ENCODE measurements at places on chromosomes 2 and 18. TPM values are rescaled to one million over a fixed set of nuclear protein-coding genes. Genes with fewer than 3 reads are reported as not detected.

- no peak for DNase-seq
Observed at GRCh38 chr2:201994973-201995638, 38.5 kb upstream of the FZD7 start.

GRCh38 chr2:230160112-230160660 lies 59.6 kb downstream of the SP110 start:
- DNase-seq, result peak; percentile 87

- DNase-seq, result no peak
Observed at GRCh38 chr2:88032070-88032702, 15.8 kb upstream of the RNU2-63P start.

- no peak for DNase-seq
Observed at GRCh38 chr2:20292984-20293383, 57.7 kb downstream of the PUM2 start.

- no peak for DNase-seq
Observed at GRCh38 chr2:4662161-4662779, 958.9 kb downstream of the DCDC2C start.

- peak; percentile 99 for DNase-seq
Observed at GRCh38 chr18:80247393-80247841, at the start of gene PARD6G. TSS of gene PARD6G (minus strand) at chr18:80247514. CDS start at chr18:80247348, 166 bp downstream.

DNA sequence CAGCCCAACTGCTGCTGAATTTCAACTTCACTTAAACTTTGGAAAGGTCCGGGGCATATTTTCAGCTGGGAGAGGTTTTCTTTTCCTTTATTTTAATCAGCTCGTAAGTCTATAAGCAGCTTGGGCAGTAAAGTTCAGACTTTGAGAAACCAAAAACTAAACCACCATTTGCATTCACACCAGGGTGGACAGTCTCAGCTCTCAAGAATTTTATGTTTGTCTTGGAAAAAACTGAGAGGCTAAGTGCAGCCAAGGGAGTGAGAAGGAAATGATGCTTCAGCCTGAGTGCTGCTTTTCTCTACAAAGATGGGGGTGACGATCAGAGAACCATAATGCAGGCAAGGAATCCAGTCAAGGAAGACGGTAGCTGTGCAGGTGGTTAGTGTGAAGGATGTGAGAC lies 30.2 kb downstream of the MCFD2 start:
- DNase-seq, result peak; percentile 71

GKN2 gene
- total RNA-seq, result not detected

- no peak for DNase-seq
Observed at GRCh38 chr2:81334046-81334445, 1029.5 kb upstream of the LRRTM1 start.

SMC6 gene
- total RNA-seq, result 25.3 TPM

TMEM178A gene
- 0.29 TPM for total RNA-seq

- DNase-seq, result peak; percentile 49
Observed at GRCh38 chr2:216006164-216006663, 7.1 kb downstream of the MREG start.

GRCh38 chr2:240539906-240540305 lies 17.9 kb downstream of the ANKMY1 start:
- DNase-seq, result no peak

- DNase-seq, result peak; percentile 18
Observed at GRCh38 chr2:216604458-216604857, 28.8 kb upstream of the IGFBP2 start.

DNA sequence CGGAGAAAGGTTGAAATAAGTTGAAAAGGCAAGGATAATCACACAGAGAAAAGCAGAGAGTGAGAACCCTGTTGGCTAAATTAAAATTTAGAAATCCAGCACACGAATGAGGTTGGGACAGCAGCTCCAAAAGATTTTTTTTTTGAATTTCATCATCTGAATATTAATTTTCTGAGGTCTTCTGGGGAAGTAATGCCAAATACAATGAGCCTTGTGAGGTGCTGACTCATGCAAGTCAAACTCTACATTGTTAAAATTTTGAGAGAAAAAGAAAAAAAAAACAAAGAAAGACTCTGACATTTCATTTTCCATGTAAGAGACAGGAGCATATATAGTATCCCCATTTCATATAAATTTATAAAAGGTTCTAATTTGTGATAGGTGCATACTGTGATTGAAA lies 614.2 kb upstream of the CDH2 start:
- DNase-seq, result no peak

DNA sequence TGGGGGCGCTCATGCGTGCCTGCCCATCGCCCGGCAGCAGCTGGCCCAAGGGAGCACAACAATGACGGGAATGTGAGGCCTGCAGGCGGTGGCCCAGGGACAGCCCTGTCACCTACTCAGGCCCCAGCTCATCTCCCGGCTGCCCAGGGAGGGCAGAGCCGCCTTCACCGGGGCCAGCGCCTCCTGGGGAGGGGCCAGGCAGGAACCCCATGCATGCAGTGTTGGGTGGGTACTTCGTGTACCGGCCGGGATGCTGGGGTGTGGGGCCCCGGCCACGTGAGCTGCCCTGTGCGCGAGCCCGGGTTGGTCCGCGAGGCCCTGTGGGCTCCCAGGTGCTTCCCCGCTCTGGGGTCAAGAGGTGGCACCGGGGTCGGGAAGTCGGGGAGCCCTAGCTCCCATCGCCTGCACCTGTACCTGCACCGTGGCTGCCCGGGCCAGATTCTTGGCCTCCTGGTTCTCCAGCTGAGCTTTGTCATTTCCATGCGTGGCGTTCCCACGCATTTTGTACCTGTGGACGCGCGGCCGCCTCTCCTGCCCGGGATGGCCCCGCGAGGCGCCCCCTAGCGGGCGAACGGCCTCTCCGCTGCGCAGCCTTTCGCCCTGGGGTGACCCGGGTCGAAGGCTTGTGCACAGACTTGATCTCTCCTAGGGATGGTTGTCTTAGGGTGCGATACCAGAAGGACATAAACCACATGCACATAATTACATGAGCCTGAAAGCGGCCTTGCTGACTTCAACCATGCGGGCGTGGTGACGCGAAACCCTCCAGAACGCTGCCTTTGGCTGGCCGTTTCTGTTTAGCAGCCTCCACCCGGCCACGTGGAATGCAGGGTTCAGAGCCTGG lies 950 bp downstream of the KLHL30 start:
- no peak for DNase-seq

ITPRIPL1 gene
- total RNA-seq, result 1.4 TPM

- DNase-seq, result no peak
Observed at GRCh38 chr18:3262234-3263131, 550 bp downstream of the MYL12B start.

RHBDD1 gene
- 24.2 TPM for total RNA-seq

ABCB11 gene
- under 0.01 TPM for total RNA-seq

CSRNP3 gene
- total RNA-seq, result 2.7 TPM

GRCh38 chr2:191806396-191806795 lies 40.5 kb downstream of the CAVIN2 start:
- no peak for DNase-seq

GULP1 gene
- 23.0 TPM for total RNA-seq

GRCh38 chr2:109013051-109013450 lies 24.0 kb upstream of the EDAR start:
- DNase-seq, result no peak

DNA sequence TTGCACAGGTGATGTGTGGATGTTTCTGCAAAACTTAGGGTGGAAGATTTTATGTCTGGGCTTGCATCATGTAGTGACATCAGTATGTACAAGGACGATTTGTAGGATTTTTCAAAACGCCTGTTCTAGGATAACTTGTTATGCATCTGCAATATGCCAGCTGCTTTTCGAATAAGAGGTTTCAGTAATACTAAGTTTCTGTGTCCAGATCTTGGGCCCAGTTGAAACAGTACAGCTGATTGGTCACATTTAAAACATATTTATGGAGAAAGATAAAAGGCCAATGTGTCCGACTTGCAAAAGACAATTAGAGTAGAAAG lies 1.2 kb downstream of the PTPN4 start:
- DNase-seq, result peak; percentile 63

APOB gene
- total RNA-seq, result under 0.01 TPM

DNA sequence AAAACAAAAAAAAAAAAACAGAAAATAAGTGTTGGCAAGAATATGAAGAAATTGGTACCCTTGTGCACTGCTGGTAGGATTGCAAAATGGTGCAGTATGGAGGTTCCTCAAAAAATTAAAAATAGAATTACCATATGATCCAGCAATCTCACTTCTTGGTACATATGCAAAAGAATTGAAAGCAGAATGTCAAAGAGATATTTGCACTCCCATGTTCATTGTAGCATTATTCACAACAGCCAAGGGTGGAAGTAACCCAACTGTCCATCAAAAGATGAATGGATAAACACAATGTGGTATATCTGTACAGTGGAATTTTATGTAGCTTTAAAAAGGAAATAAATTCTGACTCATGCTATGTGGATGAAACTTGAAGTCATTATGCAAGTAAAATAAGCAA lies 72.8 kb upstream of the POU3F3 start:
- DNase-seq, result no peak

EN1 gene
- 0.29 TPM for total RNA-seq

GRCh38 chr2:219630770-219631405 lies 3.5 kb downstream of the SLC4A3 start:
- peak; percentile 83 for DNase-seq

ST6GAL2 gene
- total RNA-seq, result 0.36 TPM

DNA sequence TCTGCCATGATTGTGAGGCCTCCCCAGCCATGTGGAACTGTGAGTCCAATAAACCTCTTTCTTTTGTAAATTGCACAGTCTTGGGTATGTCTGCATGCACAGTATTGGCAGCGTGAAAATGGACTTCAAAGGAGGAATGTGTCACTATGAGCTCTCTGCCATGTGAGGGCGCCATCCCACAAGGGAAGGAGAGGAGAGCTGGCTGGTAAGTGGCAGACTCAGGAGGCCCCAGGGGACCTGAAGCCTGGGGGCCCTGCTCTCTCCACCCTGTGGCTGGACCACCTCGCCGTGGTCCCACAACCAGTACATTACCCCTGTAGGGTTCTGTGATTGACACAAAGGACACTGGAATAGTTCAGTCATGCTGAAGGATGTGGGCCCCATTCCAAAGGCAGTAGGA lies 122.1 kb downstream of the RPIA start:
- no peak for DNase-seq

UGT1A6 gene
- not detected for total RNA-seq

GRCh38 chr2:137367361-137367760 lies 596.9 kb upstream of the HNMT start:
- DNase-seq, result no peak

DNA sequence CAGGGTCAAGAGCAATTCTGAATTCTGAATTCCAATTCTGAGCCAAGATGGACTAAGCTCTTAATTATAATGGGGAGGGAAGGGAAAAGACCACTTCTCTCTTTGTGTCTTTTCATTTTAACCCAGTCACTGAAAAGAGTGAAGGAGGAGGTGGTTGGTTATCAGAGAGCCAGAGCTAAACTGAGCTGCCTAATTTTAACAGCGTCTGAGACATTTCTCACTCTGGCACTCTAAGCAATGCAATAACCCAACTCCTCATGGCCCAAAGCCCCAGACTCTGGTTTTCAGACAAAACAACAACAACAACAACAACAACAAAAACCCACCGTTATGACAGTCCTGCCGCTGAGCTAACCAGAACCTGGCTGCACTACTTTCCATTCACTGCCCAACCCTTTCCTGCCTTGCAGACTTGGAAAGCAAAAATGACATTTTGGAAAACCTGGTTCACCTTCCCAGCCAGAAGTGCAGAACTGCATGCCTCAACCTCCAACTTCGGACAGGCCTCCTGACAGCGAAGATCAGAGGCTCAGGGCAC lies 1.0 kb downstream of the CHST10 start:
- DNase-seq, result no peak

- no peak for DNase-seq
Observed at GRCh38 chr2:155958834-155959233, 373.7 kb downstream of the NR4A2 start.

DNA sequence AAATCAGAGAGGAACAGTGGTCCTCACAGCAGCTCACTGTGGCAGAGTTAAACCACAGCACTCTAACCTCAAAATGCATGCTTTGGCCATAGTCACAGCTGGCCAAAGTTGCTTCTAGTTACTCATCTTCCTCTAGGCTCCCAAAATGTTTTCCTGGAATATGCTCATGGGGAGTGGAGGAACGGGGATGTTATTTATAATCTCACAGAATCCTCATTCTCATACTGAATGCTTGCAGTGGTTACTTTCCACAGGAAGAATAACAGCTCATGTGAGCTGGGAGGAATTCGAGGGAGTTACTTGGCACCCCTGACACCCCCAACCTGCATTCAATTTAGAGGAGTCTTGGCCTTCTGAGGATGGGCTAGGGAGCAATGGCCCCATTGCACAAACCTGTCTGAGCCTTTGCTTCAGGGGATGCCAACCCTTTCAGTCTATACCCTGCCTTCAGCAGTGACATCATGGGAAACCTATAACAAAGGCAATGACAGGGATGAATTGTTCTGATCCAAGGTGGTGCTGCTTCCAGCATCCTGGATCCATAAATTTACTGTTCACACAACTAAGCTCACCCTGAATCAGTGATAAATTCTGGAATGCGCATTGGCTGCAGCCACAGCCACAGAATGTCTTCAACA lies 22.4 kb upstream of the CCBE1 start:
- peak; percentile 86 for DNase-seq

DNA sequence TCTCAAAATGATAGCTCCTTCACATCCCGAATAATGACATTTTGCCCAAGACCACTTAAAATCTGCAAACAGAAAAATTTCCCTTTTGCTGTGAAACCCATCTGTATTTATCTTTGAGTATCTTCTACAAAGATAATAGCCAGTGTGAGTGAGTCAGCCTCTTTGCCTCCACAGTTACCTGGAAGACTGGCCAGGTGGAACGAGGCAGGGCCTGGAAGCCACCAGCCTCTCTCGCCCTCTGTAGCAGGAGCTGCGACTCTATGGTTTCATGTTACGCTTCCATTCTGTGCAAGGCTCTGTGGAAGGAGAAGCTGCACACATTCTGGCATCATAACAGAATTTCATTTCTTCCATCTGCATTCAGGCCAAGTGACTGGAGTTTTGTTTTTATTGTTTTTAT lies 9.5 kb downstream of the ELP2 start:
- DNase-seq, result no peak

All from osteoblast (primary cell).